CD4-positive, alpha-beta T cell treated with Interleukin-1 beta for 1 hour (primary cell): ENCODE measurements at places on chromosomes 12 and 14.
A peak's percentile ranks its signal among the peaks of the same experiment; 100 is the strongest.

- peak; percentile 90 for DNase-seq
These were observed 166.1 kb upstream of the CCND2 start for GRCh38 chr12:4107436-4107878.

DNA sequence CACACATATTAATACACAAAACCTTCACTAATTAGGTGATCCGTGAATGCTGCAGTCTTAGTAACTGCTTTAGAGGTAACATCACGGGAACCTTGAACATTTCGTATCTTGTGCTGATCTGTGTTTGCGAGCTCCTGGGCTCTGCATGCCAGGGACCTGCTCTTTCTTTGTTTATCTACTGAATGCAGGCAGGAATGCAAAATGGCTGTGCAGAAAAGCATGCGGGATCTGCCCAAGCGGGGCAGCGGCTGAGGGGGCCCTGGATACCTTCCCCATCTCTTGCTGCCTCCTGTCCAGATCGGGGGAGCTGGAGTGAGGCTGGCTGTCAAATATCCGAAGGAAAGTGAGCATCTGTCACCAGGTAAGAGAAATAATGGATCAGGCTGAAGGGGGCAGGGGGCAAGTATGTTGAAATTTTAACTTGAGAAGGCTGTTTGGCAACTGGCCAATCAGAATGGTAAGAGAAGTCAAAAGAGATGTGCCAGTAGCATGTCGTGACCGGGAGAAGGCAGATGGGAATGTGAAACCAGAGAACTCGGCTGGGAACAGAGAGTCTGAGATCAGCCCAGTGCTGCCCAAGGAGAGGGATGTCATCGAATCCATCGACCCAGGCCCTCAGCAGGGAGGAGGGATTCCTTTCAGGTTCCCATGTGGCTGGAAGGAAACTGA lies 191.4 kb downstream of the TTC7B start:
- no peak for DNase-seq

DNA sequence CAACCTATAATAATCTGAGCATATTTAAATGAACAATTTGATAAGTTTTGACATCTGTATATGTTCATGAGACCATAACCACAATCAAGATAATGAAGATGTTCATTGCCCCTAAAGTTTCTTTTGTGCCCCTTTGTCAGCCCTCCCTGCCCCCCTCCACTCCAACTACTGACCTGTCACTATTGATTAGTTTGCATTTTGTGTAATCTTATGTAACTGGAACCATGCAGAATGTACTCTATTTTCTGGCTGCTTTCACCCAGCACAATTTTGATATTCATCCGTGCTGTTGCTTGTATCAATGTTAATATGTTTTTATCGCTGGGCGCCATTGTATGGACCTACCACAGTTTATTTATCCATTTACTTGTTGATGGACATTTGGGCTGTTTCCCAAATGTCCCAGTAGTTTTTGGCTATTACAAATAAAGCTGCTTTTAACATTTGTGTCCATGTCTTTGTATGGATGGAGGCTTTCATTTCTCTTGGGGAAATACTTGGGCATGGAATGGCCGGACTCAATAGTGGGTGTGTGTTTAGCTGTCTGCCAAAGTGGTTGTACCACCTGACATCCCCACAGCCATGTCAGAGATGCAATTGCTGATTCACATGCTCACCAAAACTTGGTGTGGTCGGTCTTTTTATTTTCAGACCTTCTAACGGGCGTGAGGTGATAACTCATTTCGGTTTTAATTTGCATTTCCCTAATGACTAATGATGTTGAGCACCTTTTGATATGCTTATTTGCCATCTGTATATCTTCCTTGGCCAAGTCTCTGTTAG lies 38.9 kb downstream of the EML1 start:
- DNase-seq = no peak

GRCh38 chr12:41250748-41251147 lies 62.6 kb downstream of the PDZRN4 start:
- no peak for DNase-seq

DNA sequence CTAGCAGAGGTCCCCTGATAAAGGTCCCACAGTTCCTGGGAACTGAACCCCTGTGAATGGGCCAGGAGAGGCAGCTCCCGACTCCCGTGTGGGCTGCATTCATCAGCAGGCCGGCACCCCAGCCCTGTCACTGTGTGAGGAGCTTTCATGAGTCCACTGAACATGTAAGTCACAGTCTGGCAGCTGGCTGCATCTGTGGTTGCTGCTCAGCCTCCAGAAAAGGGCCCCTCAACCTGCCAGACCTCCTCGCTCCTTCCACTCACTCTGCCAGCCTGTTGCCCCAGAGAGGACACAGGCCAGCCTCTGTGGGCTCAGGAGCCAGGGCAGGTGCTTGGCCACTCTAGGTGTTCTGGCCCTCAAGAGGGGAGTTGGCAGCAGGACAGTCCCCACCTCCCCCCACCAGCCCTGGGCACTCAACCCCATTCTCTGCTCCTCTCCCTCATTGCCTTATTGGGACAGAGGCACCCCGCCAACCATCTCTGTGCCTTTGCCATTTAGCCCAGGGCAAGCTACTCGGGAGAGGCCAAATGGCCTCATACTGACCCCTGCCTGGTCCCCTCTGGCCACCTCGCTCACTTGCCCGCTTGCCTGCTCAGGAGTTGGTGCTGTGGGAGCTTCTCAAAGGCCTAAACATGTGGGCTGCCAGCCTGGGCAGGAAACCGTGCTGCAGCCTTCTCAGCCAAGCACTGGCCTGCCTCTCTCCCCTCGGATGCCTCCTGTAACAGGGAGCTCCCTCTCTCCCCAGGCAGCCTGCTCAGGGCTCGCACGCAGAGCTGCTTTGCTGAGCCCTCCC lies 1.9 kb downstream of the RTL1 start:
- no peak for DNase-seq

DNA sequence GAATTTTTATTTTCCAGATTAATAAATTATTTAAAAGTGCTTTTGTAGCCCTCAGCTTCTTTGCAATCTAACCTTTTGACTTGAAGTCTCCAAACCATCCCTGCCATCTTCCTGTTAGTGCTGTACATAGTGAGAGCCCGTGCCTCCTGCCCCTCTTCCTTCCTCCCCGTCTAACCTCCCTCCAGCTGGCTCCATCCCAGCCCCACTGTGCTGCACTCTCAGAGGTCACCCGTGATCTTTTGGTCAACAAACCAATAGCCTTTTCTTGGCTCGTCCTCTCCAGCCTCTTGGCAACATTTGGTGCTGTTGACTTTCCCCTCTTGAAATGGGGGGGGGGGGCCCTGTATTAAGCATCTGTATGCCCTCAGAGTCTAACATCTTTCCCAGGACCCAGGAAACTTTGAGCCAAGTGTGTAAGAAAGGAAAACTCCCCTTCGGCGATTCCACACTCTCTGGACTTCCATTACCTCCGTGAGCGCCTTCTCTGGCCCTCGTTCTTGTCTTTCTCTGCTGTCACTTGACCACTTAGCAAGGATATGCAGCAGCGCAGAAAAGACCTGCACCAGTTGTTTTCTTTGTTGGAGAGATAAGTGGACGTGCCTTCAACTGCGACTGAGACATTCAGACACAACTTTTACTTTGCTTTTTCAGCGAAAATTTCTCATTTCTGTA lies 44.1 kb downstream of the FBXW8 start:
- DNase-seq = no peak

DNA sequence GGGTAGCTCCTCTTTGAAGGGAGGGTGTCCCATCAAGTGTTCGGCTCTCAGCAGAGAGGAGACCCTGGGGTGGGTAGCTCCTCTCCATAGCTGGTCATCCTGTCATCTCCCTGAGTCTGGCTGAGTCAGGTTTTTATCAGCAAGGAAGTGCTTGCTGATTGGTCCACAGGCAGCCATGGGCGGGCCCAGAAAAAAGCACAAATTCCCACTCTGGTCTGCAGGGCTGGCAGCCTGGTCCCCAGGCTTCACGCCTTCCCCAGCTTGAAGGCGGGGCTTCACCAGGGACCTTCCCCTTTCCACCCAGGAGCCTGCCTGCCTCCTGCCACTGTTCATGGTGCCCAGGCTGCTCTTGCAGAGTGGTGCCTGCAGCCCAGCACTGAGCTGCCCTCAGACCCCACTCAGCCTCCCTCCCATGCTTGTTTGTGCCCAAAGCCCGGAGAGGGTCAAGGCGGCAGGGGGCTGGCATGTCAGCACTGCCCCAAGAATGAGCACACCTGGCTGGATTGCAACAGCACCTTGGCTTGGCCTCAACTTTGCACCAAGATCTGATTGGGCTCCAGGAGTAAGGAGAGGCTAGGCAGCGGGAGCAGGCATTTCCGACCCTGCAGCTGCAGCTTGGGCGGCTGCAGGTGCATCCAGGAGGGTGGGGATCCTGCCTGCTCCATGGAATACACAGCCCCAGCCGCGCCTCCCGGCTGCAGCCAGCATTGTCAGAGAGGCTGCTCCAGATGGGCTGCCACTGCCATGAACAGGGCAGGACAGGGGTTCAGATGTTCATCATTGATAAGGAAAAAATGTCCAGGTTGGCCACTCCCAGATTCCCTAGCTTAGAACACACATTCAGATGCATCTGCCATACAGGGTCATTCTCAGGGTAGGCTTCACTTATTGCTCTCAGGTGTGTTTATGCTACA lies 22.0 kb upstream of the WDR89 start:
- no peak for DNase-seq

- no peak for DNase-seq
These were observed 184.9 kb upstream of the FLRT2 start for GRCh38 chr14:85344847-85345570.

GRCh38 chr14:24693353-24693737 lies 59.4 kb upstream of the GZMB start:
- no peak for DNase-seq

DNA sequence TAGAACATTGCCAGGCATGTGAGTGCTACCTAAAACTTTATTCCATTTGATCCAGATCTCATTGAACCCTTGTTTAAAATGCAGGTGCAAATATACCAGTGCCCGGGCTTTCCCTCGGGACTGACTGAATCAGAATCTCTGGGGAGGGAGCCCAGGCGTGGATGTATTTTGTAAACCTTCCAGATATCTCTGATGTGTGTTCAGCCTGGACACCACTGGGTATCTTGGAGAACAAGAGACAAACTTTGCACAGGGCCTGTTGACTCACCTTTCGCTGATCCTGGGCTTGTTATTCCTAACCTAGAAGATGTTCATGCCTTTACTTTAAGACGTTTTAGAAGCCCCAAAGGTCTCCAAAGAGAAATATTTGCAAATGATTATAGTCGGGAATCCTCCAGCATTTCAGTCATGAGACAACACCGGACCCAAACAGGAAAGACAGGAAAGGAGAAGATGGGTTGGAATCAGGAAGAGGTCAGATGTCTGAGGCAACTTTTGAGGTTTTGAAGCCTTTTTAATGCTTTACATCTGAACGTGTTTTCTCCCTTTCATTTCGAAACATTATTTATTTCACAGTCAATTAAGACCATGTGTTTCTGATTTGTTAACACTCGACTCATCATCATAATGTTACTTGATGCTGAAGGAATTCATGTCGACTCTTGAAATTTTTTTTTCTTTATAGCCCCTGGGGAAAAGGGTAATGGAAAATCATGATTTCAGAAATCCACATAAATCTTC lies 118.6 kb downstream of the PLXNC1 start:
- no peak for DNase-seq

DNA sequence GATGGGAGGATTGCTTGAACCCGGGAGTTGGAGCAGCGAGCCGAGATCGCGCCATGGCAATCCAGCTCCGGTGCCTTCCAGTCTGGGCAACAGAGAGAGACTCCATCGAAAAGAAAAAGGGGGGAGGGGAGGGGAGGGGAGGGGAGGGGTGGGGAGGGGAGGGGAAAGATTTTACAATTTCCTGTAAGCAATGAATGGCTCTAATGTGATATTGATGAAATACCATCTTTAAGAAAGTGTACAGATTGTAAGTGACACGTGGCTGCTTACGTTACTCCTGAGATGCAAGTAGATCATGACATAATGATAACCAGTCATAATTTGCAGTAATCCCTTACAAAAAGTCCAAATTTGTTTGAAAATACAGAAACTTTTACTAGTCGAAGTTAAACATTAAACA lies 1.4 kb downstream of the SLC25A21 start:
- DNase-seq = no peak

- no peak for DNase-seq
These were observed 98.8 kb downstream of the DICER1 start for GRCh38 chr14:95058491-95058890.

- no peak for DNase-seq
These were observed 605.0 kb downstream of the FSCB start for GRCh38 chr14:43901911-43902673.

- no peak for DNase-seq
These were observed 42.0 kb upstream of the ETV6 start for GRCh38 chr12:11607313-11608081.

GRCh38 chr12:69998922-69999321 lies 173.9 kb downstream of the MYRFL start:
- DNase-seq = no peak

DNA sequence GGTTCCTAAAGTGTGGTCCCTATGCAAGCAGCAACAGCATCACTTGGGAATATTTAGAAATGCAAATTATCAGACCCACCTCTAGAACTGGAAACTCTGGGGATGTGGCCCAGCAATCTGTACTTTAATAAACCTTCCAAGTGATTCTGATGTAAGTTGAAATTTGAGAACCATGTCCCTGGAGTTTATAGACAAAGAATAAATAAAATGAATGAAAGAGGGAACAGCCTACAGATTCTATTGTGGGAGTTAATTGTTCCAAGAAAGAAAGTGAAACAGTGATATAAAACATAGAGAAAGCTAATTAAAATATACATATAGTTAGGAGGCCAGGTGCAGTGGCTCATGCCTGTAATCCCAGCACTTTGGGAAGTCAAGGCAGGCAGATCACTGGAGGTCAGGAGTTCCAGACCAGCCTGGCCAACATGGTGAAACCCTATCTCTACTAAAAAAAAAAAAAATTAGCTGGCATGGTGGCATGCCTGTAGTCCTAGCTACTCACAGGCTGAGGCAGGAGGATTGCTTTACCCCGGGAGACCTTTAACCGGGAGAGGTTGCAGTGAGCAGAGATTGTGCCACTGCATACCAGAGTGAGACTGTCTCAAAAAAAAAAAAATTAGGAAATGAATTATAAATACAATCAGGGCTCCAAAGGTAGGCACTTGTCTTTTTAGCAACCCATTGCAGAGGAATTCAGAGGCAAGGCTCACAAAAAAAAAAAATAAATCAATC lies 507.5 kb downstream of the NAV3 start:
- no peak for DNase-seq

DNA sequence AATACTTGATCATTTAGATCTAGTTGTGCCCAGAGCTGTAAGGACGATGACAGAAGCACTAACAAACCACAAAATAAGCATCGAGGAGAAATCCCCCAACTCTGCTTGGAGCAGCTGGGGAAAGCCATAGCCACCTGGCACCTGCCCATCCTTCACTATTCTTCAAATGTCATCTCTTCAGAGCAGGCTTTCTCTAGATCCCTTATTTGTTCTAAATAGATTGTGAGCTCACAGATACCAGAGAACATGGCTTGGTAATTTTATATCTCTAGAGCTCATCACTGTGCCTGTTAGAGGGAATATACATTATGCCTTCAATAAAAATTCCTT lies 50.9 kb downstream of the GRIP1 start:
- DNase-seq = no peak

- no peak for DNase-seq
These were observed 4.2 kb downstream of the NOC4L start for GRCh38 chr12:132148368-132149045.

- no peak for DNase-seq
These were observed 123.9 kb downstream of the PRMT8 start for GRCh38 chr12:3614806-3615466.

GRCh38 chr12:81541121-81541520 lies 218.0 kb downstream of the PPFIA2 start:
- DNase-seq = no peak

GRCh38 chr12:91355150-91356006 lies 172.8 kb upstream of the DCN start:
- peak; percentile 28 for DNase-seq
